Stimulated activated CD4-positive, alpha-beta T cell treated with anti-CD3 and anti-CD28 coated beads, Interleukin-15, amount 100 ng/mL, for 24 hours (primary cell): ENCODE measurements at places on chromosomes 2 and 18.

DNA sequence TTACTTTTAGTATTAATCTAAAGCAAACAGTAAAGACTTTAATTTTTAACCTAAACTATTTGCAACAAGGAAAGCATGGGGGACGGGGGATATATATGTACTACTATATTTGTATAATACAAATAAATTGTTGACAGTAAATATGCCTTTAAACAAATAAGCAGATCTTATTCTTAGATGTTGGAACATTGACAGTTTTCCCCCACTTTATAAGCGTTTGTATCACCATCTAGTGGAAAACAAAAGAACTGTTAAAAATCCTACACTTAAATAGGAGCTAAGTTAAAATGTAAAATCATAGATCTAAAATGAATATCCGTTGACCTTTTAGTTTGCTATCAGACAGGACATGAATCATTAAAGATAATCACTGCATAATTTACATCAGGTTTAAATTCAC lies 50.0 kb downstream of the RBBP8 start:
- DNase-seq = no peak

- DNase-seq = no peak
Measured at GRCh38 chr2:42969231-42970150, 177.1 kb upstream of the HAAO start.

DNA sequence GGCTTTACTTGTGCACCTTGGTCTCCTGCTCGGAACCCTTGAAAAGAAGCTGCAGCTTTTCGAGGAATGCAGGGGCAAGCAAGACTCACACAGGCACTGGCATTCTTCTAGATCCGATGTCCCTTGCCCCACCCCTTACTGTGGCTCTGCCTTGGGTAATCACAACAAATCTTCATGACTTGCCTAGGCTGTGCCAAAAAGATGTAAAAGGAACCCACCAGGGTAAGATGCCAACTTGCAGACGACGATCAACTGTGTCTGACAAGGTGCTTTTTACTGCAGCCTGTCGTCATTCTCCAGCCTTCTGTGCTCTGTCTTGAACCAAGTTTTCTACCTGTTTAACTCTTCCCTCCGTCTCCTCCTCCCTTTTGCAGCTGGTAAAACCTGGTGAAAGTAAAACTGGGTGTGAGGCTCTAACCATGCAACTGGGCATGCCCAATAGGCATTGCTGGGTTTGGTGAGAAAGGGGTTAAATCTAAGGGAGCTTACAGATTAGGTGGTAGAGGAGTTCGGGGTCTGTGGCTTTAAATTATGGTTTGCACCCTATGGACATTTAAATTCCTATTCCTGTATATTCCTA lies 909 bp upstream of the NRXN1 start:
- DNase-seq = no peak

GRCh38 chr2:42513252-42513918 lies 19.6 kb upstream of the KCNG3 start:
- peak; percentile 13 for DNase-seq

DNA sequence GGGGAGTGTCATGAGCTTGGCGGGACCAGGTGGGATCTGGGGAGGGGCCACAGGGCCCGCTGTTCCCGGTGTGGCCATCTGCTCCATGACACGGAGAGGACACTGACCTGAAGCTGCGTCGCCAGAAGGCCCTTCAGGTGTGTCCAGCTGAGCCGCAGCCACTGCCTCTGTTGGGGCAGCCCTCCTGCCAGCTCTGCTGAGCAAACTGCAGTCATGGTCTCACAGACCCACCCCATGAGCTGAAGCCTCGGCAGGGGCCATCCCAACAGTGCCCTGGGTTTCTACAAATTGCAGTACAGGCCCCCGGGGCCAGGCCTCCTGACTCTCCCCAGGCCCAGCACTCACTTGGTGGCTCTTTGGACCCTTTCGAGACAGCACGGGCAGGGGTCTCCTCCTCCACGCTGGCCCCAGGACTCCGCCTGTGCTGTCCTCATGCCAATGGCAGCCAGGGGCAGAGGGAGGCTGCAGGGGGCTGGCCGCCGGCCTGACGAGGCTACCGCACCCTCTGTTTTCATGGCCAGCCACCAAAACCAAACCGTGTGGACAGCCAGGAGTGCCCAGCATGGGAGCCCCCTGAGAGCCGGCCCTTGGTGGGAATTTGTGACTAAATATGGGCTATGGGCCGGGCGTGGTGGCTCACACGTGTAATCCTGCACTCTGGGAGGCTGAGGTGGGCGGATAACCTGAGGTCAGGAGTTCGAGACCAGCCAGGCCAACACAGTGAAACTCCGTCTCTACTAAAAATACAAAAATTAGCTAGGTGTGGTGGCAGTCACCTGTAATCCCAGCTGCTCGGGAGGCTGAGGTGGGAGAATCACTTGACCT lies 175.2 kb upstream of the SALL3 start:
- no peak for DNase-seq

DNA sequence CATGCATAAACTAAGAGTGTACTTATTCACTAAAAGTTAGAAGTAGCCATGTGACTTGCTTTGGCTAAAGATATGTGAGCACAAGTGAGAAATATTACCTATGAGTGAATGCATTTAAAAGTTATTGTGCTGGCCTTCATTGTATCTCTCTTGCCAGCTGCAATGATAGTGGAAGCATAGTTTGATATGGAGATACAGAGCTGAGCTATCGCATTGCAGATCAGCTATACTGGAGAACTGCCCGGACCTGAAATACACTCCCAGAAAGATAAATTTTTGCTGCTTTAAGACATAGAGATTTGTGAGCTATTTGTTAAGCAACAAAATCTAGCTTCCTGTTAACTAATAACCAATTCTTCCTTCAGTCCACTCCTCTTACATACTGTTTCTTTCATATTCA lies 571.1 kb downstream of the CPS1 start:
- no peak for DNase-seq

DNA sequence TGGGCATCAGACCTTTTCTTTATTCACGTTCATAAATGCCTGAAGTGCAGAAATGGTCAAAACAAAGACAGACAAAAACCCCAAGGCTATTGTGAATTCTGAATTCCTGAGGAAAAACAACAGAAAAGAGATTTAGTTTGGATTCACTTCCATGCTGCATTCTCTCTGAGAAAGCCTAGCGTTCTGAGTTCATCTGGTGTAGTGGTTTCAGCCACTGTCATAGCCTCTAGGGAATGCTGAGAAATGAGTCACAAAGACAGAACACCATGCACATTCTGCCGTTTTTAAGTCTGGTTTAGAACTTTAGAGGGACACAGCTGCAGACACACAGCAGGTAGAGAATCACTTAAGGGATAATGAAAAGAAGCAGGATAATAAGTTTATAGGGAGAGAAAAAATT lies 93.8 kb downstream of the LRP1B start:
- no peak for DNase-seq

DNA sequence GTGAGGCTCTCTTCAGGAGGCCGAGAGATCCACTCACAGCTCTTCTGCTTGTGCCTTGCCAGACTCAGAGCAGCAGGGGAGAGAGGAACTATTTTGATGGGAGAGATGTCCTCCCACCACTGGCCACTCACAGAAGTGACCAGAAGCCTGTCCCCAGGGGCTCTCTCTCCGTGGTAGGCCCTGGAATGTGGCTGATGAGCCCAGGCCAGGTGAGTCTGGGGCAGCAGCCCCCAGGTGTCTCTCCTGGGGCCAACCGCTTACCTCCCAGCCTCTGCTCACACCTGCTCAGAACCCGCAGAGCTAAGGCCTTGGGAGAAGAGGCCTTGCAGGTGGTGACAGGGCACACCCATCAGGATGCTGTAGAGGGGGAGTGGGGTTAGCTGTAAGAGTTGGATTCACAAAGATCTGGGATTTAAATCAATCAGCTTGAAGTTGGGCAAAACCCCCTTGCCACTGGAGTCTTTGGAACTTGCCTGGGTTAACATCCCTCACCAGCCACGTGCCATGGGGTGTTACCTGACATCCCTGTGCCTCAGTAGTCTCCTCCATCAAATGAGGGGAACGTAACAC lies 29.1 kb upstream of the ASB18 start:
- no peak for DNase-seq

GRCh38 chr2:132979339-132980093 lies 309.5 kb upstream of the LYPD1 start:
- DNase-seq = no peak

DNA sequence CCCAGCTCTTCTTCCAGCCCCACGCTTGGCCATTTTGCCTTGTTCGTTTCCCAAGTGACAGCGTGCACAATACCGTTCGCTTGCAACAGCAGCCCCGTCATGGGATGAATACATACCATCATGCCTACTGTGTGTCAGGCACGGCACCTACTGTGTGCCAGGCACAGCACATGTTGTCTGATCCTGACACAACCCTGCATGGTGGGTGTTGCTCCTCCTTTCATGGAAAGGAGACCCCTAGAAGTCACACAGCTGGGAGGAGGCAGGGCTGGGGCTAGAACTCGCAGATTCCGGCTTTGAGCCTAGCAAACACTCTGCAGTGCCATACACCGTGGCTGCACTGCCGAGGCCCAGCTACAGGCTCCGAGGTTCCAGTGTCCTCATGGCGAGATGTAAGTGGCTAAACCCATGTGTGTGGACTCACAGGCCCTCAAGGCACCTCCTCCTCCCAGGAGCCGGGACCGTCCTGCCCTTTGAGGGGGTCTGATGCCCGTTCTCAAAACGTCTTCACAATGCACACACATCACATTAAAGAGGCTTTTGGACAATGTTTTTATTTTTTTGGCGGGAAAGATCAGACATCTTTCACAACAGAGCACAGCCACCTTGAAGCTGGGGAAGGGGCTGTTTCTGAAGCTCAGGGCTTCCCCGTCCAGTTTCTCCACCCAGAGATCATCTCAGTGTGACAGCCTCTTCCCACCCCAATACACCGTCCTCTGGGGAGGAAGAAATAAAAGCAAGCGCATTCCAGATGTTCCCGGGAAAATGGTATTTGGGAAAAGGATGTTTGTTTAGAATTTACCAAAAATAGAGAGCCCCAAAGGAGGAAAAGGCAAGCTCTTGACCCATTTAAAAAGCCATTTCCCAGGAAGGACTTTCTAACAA lies 64.9 kb downstream of the HS1BP3 start:
- DNase-seq = no peak

GRCh38 chr2:221085341-221085900 lies 486.7 kb downstream of the EPHA4 start:
- no peak for DNase-seq

DNA sequence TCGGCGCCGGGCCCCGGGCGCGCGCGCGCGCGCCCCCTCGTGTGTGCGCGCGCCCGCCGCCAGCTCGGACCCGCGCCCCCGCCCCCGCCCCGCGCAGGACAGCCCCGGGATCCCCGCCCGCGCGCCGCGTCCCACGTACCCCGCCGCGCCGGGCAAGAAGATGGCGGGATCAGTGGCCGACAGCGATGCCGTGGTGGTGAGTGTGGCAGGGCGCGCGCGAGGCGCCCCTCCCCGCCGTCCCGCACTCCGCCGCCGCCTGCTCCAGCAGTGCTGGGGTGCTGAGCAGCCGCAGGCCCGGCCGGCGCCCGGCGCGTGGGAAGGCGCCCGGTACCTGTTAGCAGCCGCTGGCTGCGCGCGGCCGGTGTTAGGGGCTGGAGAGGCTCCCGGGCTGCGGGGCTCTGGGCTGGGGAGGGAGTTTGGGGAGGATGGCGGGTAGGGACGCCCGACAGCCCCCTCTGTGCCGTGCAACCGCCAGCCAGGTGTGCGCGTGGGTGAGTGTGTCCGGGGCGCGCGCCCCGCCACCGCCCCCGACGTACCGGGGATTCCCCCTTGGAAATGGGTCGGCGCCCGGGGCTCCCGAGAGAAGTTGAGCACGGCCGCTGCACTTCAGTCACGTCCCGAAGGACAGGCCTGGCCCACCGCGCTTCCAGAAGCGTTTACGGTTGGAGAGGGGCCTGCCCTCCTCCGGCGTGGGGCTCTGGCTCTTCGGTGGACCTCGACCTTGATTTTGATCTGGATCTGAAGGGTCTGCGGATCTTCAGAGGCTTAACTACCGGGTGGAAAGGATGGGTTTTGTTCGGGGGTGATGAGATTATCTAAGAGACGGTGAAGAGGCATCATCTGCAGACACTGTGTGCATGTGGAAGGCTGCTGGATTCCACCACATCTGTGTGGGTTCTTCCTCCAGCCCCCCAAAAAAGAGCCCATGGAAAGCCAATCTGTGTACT lies 697 bp downstream of the LGALSL start:
- peak; percentile 68 for DNase-seq

DNA sequence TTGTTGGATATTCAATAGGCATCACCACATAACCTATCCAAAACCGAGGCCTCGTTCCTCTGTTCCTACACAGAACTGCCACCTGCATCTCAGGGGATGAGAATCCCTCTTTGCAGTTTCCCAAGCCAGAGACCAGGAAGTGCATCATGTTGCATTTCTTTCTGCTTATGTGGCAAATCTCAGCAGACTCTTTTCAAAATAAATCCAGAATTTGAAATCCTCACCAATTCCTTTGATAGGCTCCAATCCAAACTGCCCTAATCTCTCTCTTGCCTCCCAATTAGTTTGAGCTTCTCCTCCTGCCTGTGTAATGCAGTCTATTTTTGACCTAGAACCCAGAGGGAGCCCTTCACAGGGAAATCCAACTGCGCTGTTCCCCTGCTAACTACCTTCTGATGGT lies 215.5 kb downstream of the RNF144A start:
- DNase-seq = no peak

DNA sequence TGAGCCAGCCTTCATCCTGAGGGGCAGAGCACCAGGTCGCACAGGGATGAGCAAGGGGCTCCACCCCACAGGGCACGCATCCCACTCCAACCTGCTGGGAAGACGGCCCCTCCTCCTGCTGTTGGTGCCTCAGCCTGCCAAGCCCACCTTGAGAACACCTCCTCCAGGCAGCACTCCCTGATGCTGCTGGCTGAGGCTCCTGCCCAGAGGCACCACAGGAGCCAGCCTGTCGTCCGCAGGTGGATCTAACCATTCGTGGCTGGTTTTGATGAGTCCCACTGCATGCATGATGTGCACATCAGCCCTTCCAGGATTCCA lies 58.4 kb downstream of the BIN1 start:
- no peak for DNase-seq

DNA sequence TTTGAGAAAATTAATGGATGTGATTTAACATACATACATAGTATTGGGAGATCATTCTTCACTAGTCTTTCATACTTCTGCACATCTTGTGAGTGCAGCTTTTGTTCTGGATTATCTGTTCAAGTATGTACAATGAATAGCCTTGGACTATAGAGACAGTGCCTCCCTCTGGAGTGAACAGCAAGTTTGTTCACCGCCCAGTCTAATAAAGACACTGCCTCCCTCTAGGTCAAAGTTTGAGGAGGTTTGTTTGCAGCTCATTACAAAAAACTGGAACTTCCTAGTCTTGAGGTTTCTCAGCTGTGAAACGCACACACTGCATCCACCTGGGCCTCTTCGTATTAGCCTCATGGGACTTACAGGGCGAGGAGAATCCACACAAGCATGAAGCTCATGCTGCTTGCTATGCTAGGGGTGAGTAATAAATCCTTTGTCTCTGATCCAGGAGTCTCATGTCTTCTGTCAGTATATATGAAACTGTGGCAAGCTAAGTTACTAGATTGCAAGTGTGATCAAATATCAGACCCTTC lies 26.0 kb upstream of the LAPTM4A start:
- no peak for DNase-seq

DNA sequence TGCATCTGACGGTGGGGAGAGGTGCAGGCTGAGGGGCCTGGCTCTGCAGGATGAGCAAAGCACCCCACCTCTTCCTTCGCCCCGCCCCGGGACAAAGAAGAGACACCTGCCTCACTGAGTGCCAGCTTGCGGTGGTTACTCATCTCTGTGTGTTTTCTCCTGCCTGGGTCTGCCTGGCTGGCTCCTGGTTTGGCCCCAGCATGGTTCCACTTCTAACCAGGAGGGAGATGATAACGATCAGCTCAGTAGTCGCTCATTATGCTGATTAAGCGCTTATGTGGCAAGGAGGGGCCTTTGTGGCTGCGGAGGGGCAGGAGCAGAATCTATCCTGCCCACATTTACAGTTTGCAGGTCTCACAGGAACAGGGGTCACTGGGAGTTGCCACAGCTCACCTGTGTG lies 68.7 kb upstream of the EDAR start:
- DNase-seq = no peak
